ENCODE measurements at places on chromosomes 13 and 19. TPM values are rescaled to one million over a fixed set of nuclear protein-coding genes. Genes with fewer than 3 reads are reported as not detected.

The ARHGAP33 gene
- 8.5 TPM for total RNA-seq

The BSG gene
- total RNA-seq = 440 TPM

The ZNF682 gene
- total RNA-seq = 4.5 TPM

The CYP4F12 gene
- not detected for total RNA-seq

The APOC4 gene
- total RNA-seq = not detected

The C19orf18 gene
- 1.7 TPM for total RNA-seq
